ENCODE measurements at places on chromosomes 7 and 10.

DNA sequence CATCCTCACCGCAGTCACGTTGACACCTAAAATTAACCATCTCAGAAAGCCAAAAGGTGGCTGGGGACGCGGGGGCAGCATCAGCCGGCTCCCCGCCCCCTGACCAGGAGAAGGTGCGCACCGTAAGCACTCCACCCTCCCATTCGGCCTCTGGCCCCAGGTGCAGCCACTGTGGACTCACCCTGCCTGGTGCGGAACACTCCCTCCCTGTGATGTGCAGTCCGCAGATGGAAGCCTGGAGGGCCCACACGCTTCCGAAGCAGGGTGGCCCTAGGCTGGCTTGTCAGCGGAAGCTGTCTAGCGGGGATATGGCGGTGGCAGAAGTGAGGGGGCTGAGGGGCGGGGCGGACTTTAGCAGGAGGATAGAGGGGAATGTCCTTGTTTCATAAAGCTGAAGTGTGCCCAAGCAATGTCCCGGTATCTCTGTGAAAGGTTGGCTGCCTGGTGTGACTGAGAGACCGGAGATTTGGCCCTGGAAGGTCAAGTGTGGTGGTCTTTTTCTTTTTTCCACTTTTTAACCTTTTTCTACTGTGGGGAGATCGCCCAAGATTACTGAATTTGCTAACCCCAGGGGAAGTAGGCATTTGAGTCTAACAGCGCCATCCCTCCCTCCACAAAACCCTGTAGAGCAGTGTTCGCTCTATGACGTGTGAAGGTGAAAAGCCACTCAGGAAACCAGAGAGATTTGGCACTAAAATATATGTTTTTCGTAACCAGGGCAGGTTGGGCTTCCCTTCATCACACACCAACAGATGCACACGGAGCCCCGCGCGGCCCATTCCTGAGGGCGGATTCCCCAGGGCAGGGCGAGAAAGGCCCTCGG lies 74.7 kb downstream of the CXCL12 start:
- DNase-seq, result no peak

DNA sequence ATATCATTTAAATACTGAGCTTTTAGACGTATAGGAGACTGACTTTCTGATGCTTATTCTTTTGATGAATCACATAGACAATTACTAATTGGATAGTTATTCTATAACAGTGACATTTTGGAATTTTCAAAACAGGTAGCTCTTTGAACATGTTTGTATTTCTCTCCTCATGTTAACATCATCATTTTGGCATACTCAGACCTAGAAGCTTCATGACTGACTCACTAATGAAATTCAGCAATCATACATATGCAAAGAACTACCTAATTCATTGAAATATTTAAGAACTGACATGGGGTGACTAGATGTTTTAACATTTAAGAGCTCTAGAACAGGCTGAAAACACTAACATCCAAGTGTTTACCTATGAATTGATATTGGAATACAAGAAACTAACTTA lies 192.3 kb downstream of the VTI1A start:
- DNase-seq, result no peak

DNA sequence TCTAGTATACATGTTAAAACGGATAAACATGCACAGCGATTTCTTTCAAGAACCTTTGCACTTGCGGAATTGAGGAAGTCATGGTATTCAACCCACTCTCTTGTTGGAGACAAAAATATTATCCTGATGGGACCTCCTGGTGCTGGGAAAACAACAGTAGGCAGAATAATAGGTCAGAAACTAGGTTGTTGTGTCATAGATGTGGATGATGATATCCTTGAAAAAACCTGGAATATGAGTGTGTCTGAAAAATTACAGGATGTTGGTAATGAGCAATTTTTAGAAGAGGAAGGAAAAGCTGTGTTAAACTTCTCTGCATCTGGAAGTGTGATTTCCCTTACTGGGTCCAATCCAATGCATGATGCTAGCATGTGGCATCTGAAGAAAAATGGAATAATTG lies 6.9 kb downstream of the THNSL1 start:
- DNase-seq, result no peak

- no peak for DNase-seq
Observed at GRCh38 chr10:49162063-49162462, 26.1 kb downstream of the TMEM273 start.

DNA sequence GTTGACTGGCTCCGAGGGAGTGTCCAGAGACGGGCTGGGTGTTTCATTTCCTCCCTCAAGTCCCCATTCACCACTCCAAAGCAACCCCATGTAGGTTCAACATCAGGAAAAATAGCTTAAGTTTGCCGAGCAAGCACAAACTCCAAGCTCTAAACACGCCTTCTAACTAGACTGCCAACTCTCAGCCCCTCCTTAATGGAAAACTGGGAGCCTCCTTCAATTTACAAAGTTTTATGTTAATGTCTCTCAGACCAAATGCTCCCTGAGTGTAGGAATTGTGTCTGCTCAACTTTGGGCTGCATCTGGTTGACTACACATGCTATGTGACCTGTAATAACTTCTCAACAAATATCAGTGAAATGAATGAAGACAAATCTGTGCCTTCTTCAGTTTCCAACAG lies 87.5 kb downstream of the FAM204A start:
- no peak for DNase-seq

- no peak for DNase-seq
Observed at GRCh38 chr7:123522066-123522465, 12.3 kb downstream of the IQUB start.

DNA sequence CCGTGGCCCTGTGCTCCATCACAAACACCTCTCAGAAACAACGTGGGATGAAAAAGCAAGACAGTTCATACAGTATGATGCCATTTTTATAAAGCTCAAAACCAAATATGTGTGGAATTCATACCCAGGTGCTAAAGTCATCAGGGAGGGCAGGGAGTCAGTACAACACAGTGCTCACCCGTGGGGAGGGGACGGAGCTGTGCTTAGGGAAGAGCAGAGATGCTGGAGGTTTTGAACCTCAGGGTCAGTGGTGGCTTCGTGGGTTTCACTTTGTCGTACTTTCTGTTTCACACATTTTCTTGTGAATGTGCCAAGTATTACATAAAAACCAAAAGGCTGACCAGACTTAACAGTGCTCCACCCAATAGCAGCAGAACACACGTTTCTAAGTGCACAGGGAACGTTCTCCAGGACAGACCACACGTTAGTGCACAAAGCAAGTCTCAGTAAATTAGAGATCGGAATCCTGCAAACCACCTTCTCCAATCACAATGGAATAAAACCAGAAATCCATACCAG lies 21.2 kb downstream of the ZMIZ2 start:
- no peak for DNase-seq

- no peak for DNase-seq
Observed at GRCh38 chr10:67550838-67551402, 145.1 kb downstream of the CTNNA3 start.

DNA sequence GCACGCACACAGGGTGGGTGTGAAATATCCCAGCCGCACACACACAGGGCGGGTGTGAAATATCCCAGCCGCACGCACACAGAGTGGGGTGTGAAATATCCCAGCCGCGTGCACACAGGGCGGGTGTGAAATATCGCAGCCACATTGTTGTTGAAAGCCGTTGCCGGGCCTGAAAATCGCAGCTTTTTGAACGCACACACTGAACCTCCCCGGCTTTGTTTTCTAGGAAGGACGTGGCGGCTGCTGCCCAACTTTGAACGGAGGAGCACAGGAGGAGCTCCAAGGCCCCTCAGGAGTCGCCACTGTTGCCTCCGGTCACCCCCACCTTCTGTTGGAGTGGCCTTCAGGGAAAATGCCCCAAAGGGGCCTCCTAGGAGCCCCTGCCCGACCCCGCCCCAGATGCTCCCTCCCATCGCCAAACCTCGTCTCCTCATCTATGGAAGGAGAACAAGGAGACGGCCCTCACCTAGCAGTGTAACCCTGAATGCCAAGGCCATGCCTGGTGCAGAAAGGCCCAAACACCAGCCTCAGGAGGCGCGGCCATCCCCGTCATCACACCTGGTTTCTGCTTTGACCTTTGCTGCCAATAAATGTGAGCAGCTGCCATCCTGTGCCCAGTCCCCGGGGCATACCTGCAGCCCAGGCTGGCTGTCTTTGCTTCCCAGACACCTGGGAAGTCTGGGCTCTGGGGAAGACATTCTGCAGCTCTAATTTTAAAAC lies 318.6 kb downstream of the PTPRN2 start:
- no peak for DNase-seq

DNA sequence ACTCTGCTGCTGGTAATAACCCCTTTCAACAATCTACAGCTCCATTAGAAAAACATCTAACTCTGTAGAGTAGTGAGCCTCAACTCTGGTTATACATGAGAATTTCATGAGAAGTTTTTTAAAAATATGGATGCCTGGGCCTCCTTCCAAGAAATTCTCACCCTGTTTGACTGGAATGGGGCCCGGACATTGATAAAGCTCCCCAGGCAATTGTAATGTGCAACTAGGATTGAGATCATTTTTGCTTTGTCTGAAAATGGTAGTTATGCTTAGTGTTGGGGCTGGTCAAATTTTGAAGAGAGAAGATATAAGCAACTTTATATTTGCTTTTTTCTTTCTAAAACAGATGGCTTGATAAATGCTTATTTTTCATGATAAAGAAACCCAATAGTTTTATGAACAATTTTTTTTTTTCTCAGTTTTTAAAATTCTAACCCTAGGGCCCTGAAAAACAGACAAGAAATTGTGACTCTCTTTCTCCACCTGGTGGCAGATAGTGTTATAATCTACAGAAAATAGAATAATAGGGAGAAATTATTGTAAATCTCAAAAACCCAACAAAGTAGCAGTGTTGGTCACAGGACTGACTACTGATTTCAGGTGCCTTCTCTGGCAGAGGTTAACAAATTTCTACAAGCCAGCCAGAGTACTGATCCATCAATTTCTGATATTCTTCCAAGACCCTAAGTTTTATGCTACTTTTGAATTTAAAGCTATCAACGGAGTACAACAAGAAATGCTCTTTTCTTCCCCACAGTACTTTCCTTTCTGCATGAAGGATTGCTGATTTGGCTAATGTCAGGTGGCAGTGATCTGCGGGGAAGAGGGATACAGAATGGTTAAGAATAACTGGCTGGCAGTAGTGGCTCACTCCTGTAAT lies 174.8 kb downstream of the DKK1 start:
- DNase-seq, result no peak

DNA sequence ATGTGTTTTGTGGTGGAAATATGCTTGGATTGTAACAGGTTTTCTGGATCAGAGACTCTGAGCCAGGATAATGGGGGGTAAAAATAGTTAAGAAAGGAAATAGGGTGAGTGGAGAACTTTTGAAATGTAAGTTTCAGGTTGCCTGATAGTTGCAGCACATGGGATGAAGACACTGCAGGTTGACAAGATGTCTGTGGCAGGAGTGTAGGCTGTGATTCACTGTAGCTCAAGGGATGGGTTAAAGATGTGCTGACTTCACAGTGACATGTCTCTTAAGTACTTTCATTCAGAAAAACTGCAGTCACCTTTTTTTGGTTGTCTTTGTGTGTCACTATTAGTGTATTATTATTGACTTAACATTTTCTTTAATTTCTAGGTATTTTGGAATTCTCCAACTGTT lies 63.5 kb upstream of the SLC39A12 start:
- DNase-seq, result no peak

- DNase-seq, result no peak
Observed at GRCh38 chr7:6020371-6021286, 10.5 kb upstream of the ANKRD61 start.

DNA sequence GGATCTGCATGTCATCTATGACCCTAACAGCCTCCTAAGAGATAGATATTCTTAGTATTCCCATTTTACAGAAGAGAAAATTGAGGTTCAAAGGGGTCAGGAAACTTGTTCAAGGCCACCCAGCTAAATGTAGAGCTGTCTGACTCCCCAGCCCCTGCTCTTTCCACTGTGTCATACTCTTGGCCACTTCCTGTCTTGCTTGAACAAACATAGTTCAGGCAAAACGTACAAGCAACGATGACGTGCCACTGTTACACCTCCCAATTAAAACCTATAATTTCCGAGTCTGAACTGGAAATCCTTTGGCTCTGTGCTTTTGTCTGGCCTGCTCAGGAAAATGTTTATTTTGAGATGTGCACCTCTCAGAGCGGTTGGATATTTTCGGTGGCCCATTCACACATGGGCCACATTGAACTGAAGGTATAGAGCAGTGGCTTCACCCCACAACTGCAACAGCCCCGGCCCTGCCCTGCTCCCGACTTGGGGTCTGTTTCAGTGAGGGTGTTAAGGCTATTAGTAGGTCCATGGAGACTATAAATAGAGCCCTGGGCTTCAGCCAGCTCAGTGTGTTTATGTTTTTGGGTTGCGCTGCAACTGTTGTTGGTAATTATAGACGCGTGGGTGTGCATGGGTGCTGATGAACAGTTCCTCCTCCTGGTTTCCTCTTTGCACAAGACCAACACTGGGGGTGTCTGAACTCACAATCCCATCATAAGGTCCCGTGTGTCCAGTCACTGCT lies 172.3 kb upstream of the ADO start:
- DNase-seq, result no peak

DNA sequence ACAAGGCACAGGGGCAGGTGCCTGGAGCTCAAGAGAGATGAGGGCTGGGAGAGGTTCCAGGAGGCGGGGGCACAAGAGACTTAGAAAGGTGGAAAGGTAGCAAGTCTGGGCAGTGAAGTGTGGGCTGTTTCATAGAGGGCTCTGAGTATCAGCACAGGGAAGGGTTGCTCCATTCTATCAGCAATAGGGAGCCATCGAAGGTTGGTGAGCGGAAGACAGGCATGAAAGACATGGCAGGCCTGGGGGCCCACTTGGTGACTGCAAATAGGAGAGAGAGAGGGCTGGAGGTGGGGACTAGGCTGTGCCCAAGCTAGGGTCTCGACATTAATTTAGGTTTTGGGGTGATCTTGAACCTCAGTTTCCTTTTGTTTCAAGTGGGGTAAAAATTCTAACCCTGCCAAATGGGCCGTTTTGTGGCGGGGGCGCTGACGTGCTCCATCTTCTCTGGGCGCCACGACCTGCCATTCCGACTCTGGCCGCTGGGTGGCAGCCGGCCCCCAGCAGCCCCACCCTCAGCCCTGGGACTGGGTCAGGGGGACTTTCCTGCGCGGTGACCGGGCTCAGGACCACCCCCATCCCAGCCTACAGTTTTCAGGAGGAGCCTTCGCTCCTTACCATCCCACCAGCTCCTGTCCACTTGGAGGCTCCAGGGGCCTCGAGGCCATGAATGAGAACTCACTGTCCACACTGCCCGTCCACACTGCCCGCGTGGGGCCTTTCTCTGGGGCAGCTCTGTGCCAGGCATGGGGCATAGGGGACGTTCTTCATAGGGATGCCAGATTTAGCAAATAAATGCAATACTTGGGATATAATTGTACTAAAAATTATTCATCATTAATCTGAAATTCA lies 37.2 kb upstream of the PCBD1 start:
- DNase-seq, result peak; percentile 76

GRCh38 chr10:71756311-71757191 lies 16.8 kb downstream of the VSIR start:
- DNase-seq, result no peak

DNA sequence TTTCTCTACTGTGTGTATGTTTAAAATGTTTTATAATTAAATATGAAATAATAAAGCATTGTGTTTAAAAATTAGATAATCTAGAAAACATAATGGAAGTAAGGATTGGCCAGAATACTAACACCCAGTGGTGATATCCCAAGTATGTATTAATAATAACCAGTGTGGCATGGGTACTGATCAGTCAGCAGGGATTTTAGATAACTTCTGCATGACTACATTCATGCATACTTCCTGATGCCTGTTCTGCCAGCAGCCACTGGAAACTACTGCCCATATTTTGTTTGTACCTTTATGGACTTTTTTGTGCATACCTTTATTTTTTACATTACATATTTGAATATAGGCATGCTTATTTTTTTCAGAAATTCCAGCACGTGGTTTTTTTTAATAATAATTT lies 156.6 kb upstream of the TMEM196 start:
- no peak for DNase-seq

Measured in GM12891 (cell line).